ENCODE measurements at places on chromosomes 7 and 10.

DNA sequence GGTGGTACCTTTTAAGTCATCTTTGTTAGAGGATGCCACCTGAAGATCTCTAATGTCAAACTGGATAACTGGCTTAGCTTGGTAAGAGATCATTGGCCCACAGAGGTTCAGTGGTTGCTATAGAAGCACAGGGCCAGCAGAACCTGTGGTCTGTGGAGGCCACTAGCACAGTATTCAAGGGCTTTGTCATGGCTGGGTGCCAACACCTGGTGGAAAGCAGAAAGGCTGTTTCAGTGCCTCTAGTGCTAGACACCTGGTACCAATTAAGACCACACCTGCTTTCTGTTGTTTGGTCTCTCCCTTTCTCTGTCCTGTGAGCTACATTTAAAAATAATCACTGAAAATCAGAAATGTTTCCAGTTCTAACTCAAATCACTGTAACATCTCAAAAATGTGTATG is 10.0 kb upstream of the PCGF5 start:
- peak; percentile 78 for DNase-seq

GRCh38 chr7:68078157-68078710 is 1081.6 kb downstream of the TYW1 start:
- DNase-seq = no peak

- no peak for DNase-seq
Measured at GRCh38 chr7:80999100-80999499, 80.2 kb upstream of the SEMA3C start.

DNA sequence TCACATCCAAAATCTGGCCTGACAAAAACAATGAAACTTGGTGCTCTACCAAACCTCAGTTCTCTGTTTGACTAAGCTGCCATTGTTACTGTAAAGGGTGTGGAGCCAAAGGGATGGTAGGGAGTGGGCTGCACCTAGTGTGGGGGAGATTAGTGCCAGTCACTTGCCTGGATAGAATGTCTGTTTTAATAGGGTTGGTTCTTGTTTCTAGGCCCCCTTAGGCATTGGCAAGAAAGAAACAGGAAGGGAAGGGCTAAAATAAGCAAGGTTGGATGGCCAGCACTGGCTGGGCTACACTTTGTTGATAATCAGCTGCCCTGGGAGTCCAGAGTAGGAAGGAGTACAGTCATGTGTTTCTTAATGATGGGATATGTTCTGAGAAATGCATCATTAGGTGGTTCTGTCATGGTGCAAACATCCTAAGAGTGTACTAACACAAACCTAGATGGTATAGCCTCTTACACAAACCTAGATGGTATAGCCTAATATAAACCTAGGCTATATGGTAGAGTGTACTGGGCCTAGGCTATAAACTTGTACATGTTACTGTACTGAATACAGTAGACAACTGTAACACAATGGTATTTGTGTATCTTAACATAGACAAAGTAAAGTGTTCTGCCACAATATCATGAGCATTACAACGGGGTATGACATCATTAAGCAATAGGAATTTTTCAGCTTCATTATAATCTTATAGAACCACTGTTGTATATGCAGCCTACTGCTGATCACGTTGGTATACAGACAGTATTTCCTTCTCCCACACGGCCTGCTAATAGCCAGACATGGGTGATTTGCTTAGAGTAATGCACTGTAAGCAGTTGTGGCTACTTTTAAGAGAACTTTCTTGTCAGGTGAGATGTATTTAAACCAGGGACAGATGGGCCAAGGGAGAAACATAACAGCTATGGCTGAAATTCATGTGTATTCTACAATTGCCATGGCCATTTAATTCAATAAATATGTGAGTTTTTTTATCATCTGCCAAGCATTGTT is 15.4 kb downstream of the BBIP1 start:
- DNase-seq = no peak

GRCh38 chr10:116925056-116925455 is 75.8 kb downstream of the ENO4 start:
- DNase-seq = no peak

DNA sequence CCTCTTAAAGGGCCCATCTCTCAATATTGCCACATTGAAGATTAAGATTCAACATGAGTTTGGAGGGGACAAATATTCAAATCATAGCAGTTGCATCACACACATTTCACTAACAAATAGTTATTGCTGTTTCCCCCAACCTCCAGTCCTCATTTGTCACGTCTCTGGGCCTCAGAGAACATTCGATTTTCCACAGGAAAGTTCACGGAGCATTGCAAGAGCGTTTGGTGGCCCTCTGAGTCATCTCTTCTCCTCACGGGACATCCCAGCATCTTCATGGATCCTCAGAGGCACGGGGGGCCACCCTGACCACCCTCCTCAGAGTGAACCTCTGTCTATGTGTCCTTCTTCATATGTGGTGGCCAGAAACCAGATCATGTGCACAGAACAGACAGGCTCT is 50.3 kb upstream of the CHST15 start:
- no peak for DNase-seq

GRCh38 chr7:41058986-41059741 is 643.7 kb downstream of the INHBA start:
- no peak for DNase-seq

- DNase-seq = no peak
Measured at GRCh38 chr7:130957137-130957513, 223.1 kb upstream of the KLF14 start.

- no peak for DNase-seq
Measured at GRCh38 chr7:154503962-154504550, 451.9 kb downstream of the DPP6 start.

- no peak for DNase-seq
Measured at GRCh38 chr10:3978761-3979160, 193.8 kb upstream of the KLF6 start.

DNA sequence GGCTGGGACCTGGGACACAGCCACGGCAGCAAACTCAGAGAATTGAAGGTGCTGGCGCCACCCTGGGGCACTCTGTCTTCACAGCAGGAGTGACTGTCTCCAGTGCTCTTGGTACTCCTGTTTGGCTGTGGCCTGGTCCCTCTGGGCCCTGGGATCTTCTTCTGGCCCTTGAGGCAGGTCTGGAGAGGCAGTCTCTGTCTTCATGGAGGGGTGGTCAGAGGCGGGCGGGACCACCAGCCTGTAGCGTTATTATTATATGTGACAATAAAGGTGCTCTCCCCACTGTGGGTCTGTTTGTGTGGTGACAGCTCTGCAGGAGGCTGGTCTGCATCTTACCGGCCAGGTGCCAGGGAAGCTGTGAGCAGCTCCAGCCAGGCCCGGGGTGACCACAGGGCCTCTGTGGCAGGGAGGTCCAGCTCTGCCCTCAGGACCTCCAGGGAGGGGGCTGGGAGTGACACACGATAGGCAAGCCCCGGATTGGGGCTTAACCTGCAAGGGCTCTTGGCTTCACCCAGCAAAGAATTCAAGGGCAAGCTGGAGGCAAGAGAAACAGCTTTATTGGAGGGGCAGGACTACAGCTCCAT is 70.3 kb downstream of the MYL10 start:
- no peak for DNase-seq

GRCh38 chr10:61815496-61815895 is 86.0 kb upstream of the ARID5B start:
- DNase-seq = no peak

DNA sequence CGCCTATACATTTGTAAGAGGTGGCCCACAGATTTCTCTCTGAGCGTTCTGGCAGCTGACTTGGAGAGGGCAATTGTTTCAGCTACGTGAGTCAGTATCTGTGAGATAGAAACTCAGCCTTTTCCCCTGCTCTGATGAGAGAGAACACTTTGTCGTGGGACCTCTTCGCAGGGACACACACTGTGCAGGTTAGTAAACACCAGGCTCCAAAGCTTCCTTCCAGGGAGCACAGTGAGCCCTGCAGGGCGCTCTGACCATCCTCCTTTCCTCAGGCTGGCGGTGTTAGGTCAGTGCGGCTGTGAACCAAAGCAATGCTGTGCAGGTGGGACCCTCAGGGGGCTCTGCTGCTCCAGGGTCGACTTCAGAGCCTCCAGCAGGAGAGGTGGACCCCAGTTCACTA is 152.2 kb upstream of the TCF7L2 start:
- DNase-seq = no peak

DNA sequence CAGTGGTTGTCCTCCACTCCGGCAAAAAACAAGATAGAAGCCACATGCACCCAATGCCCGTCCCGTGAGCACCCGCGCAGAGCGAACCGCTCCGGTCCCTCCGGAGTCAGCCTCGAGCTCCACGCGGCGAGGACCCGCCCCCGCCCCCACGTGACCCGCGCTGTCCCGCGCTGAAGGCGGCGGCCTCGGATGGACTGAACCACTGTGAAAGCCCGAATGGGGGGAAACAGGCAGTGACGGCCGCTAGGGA is 766 bp upstream of the EIF3B start:
- peak; percentile 96 for DNase-seq

DNA sequence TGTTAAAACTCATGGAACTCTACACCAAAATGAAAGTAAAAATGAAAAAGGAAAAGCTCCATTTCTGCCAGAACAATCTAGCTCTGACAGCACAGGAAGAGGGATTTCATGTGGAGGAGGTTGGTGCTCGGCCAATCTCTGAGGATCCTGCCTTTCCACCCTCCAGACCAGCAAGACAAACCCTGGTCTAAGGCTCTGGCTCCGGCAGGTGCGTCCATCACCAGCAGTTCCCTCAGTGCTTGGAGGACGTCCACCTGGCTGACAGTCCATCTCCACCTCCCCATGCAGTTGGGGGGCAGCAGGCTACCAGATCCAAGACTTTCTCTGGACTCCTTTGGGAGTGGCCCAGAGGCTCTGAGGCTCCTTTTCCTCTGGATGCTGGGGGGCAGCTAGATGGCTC is 25.0 kb upstream of the LOXL4 start:
- DNase-seq = no peak

DNA sequence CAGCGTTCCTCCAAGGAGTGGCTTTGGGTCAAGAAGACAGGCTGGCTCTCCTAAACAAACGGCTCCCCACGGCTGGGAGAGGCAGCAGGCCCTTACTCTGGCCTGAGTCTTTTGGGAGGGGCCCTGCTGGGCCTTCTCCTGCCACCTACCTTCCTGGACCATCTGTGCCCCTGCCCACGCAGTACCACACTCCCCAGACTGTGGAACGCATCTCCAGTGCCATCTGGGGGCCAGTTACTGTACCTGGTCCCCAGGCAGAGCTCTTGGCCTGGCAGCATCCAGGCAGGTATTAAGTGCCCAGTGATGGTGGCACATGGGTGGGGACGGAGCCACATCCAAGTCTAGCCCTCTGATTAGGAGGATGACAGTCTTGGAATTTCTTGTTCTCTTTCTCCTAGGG is 14.4 kb downstream of the ALKBH4 start:
- no peak for DNase-seq

- no peak for DNase-seq
Measured at GRCh38 chr7:140383954-140384713, 14.2 kb downstream of the SLC37A3 start.

DNA sequence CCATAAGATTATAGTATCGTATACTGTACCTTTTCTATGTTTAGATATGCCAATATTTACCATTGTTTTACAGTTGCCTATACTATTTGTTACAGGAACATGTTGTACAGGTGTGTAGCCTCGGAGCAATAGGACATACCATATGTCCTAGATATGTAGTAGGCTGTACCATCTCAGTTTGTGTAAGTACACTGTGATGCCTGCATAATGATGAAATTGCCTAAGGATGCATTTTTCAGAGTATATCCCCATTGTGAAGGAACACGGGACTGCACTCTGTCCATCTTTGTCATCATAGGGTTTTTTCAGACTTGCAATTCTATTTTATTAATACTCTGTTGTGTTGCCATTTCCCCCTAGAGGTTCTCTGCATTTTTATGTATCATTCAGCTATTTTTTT is 50.1 kb downstream of the MCU start:
- DNase-seq = no peak

GRCh38 chr7:27746978-27747377 is 7.0 kb downstream of the TAX1BP1 start:
- no peak for DNase-seq

- DNase-seq = no peak
Measured at GRCh38 chr10:17046989-17047388, 82.6 kb downstream of the CUBN start.

DNA sequence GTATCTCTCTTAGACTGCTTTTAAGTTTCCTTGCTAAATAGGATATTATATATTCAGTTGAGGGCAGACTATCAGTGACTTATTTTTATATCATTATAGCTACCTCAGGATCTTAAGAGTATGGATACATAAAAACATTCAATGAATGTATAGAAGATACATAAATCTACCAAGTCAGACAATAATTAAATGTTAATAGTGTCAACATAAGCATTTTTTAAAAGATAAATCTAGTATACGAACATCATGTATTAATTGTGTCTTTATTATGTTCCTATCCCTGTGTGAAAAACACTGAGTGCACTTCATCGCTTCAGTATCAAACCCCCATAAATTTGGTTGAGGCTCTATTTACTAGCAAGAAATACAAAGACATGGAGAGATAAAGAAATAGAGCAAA is 242.8 kb downstream of the CRPPA start:
- no peak for DNase-seq

DNA sequence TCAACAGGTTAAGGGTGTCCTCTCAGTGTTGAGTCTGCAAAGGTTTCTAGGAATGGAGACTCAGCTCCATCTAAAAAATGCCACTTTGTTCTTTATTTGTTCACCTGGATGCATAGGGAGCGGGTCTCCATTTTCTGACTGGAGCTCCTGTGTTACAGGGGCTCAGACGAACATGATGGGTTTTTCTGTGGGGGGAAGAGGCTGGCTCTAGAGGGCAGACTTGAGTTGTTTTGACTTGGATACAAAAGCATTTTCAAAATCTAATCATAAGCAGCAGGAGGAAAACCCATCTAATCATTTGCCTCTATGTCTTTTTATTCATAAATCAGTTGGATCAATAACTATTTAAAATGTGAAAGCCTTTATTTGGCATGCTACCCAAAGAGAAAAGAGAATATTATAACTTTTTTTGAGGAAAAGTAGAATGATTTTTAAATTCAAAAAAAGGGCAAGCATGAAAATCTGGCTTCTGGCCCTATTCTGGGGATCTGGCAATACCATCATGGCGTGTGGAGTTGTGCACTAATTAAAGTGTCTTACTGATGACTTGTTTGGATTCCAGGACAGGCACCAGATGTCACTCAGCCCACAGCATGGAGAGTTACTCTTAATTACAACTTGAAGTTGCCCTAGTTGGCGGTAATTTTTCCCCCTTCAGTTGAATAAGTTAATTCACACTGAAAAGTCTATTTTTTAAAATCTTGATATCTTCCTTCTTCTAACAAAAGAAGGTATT is 594.9 kb downstream of the REEP3 start:
- no peak for DNase-seq

DNA sequence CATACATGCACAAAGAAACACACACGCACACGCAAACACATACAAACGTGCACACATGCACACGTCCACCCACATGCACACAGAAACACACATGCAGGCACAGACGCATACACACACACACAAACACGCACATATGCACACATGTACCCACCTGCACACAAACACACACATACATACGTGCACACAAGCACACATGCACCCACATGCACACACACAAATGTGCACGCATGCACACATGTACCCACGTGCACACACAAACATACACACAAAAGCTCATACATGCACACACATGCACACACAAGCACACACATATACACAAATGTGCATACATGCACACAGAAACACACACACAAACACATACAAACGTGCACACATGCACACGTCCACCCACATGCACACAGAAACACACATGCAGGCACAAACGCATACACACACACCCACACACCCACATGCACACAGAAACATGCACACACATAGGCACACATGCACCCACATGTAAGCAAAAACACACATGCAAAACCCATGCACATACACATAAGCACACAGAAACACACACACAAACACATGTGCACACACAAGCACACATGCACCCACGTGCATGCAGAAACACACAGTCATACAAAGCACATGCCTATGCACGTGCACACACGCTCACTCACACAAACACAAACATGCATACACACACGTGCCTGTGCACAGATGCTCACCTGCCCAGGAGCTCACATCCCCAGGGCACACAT is 44.8 kb downstream of the FOXL3 start:
- DNase-seq = no peak
